A549 (cell line): ENCODE measurements at places on chromosomes 7 and 10.
A peak's percentile ranks its signal among the peaks of the same experiment; 100 is the strongest.

GRCh38 chr10:80070057-80070456 lies 8.4 kb upstream of the TMEM254 start:
- no peak for DNase-seq

DNA sequence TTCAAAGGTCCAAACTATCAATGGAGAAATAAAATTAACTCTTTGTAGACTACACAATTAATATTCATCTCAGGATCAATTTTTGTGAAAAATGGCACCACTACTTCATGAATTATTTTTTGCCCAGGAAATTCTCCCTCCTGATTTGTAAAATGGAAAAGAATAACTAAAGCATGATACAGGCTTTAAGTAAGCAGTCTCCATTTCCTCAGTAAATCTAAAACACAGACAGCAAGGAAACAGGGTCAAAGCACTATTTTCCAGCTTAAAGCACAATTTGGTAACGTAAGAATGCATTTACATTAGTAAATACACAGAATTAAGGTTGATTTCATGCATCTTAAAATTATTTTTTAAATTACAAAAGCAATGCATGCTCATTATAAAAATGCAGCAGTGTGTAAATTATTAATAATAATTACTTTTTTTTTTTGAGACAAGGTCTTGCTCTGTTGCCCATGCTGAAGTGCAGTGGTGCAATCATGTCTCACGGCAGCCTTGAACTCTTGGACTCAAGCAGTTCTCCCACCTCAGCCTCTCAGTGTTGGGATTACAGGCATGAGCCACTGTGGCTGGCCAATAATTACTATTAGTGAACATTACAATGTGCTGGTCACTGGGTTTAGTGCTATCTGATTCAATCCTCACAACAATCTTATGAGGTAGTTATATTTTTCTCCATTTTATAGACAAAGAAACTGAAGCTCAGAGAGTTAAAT lies 26.1 kb upstream of the VCL start:
- no peak for DNase-seq

DNA sequence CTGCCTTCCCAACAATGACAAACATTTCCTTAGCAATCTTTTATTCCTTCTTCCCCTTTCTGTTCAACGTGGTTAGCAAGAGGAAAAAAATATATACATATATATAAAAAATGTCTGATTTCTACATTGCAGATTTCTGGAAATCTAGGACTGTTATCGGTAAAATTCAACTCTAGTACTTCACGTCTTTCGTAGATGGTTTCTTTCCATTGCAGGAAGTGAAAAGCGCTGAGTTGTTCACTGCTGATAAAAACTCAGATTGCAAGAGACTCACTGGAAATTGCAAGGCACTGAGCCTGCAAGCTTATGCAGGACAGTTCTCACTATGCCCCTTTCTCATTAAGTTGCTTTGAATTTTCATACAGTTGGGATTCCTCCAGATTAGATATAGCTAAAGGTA lies 23.9 kb downstream of the KIN start:
- DNase-seq, result no peak

- DNase-seq, result no peak
These were observed 26.8 kb downstream of the GOLGA7B start for GRCh38 chr10:97876402-97876801.

DNA sequence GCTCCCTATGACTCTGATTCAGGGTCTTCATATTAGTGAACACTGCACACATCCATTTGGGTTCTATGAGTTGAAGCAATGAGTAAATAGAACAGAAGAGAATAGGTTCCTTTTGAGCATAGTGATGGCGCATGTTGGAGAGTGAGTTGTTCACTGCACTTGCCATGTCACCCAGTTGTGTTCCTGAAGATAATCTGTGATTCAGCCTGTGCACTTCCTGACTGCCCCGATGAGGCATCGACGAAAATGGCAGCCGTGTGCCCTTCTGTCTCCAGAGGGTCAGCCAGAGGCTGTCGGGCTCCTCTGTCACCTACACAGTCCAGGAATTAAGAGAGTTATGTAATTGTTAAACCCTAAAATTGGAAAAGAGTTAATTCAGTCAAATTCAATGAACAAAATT lies 94.7 kb downstream of the GALNT11 start:
- no peak for DNase-seq

GRCh38 chr10:27688276-27688675 lies 57.3 kb downstream of the MKX start:
- no peak for DNase-seq

DNA sequence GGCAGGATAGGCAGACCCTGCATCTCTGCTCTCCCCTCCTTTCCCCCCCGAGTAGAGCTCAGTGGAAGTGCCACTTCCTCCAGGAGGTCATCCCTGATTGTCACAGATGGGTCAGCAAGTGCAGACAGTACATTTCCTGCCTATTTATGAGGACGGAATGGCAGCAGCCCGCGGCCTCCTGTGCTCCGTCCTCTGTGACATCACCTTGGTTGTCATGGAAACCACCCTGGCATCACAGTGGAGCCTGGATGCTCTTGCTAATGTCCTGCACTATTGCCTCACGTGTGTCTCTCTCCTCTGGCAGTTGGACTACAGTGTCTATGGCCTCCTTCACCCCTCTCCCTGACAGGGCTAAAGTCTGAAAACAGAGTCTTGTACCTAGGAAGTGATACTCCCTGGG lies 148.6 kb downstream of the SH3PXD2A start:
- DNase-seq, result no peak

DNA sequence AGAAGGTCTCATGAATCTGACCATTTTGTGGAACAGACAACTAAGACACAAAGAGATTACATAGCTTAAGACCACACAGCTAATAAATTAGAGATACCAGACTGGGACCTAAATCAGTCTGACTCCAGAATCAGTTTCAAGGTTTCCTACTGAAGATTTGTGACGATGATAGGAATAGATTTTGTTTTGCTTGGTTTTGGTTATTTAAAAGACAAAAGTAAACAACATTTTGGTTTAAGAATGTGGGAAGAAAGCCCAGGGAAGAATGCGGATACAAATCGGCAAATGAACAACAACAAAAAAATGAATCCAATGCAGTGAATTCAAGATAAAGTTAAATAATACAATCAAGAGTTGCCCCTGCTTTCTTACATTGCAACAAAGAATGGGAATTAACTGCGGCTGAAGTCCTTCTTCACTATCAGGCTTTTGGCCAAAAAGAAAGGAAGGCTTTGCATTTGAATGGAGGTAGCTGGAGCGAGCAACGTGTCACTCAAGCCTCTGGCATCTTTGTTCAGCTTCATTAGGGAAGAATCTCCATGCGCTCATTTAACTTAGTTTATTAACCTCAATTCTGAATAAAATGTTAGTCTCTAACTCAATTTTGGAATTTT lies 210.8 kb downstream of the ADAM12 start:
- no peak for DNase-seq

- no peak for DNase-seq
These were observed 2.7 kb downstream of the SKIDA1 start for GRCh38 chr10:21522631-21523406.

DNA sequence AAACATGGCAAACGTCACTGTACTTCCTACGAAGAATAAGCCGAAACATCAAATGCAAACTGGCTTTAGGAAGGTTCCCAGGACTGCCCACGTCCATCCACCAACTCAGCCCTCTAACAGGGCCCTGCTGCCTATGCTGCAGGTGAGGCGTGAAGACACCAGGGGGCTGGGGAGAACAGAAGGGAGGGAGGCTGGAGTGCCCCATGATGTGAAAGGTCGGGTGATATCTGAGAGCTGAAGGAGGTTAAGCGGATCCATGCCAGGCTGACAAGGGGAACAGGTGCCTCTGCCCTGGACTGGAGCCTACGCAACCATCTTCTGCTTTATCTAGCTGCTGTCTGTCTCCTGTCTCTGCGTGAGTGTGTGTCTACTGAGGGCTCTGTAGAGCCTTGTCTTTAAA lies 40.2 kb upstream of the ATP6V0A4 start:
- DNase-seq, result no peak

DNA sequence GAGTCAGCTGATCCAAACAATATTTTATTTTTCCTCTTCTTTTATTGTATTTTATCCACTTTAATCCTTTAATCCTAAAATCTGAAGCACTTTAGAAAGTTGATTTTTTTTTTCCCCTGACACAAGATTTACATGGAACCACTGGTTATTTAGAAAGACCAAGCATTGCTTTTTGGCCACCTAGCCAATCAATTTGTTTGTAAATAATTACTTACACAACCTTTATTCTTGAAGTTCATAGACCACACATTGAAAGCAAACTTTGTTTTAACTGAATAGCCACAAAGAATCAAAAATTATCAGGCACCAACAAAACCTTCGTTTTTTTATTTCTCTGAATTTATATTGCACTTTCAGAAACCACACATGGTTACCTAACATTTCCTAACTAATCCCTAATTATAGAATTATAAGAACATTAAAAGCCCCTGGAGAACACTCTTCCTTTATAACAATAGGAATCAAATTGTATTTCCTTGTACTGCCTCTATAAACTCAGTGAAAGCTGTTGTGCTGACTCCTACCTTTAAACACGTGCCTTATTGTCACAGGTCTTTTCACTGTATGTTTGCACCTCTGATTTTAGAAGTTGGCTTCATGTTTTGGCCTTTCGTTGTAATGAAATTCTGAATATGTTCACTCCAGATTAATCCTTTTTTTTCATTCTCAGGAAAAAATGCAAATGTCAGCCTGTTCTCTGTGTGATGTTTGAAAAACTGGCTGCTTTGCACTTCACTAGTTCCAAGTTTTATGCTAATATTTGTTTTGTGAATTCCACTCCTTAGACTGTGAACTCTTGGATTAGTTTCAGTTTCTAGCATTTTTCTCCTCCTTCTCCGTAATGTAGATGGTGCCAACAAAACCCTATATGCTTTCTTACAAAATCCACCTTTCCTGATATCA lies 1511.9 kb downstream of the REEP3 start:
- DNase-seq, result no peak

GRCh38 chr7:42687211-42688055 lies 224.4 kb downstream of the C7orf25 start:
- no peak for DNase-seq

DNA sequence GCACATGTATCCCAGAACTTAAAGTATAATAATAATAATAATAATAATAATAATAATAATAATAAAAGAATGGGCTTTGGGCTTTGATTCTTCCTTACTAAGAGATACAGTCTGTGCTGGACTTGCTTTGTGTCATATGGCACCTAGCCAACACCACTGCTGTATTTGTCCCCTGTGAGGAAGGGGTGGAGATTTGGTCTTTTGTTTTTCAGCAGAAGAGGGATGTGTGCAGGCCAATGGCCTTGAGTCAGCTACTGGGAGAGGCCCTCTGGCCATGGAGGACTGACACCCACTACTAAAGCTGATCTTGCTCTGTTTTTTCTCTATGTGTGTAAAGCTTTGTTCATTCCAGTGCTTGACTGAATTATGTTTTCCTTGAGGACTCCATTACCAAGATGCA lies 573.0 kb upstream of the PCDH15 start:
- no peak for DNase-seq

DNA sequence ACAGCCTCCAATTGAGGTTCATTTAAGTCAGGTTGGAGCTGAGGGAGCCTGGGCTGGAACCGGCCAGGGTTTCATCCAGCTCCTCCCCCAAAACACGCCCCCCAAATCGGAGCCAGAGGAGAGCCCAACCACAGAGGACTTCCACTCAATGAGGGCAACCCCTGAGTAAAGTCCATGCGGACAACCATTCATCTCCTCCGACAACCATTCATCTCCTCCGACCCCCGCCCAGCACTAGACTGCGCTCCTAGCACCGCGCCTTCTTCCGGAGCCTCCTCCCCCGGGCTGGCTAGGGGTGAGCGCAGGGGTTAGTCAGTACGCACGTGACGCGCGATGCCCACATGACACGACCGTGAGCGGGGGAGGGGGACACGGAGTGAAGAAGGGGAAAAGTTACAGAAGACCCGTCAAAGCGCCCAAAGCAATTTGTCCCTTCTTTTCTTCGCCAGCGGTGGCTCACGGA lies 1.4 kb downstream of the MAGI2 start:
- peak; percentile 82 for DNase-seq

DNA sequence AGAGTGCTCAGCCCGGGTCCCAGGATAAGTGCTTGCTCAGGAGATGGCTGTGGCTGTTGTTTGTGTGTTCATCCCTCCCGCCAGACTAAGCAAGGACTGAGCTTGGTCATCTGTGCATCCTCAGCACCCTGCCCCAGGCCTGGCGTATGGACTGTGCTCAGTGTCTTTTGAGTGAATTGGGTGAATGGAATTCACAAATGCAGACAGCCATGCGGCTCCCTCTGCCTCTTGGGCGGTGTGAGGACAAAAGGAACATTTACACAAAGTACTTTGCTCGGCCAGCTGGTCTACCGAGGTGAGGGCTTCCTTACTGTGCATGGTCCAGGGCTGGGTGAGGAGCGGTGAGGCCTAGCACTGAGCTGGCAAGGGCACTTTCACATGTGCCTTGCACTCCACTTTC lies 120.2 kb downstream of the CDH23 start:
- DNase-seq, result no peak

DNA sequence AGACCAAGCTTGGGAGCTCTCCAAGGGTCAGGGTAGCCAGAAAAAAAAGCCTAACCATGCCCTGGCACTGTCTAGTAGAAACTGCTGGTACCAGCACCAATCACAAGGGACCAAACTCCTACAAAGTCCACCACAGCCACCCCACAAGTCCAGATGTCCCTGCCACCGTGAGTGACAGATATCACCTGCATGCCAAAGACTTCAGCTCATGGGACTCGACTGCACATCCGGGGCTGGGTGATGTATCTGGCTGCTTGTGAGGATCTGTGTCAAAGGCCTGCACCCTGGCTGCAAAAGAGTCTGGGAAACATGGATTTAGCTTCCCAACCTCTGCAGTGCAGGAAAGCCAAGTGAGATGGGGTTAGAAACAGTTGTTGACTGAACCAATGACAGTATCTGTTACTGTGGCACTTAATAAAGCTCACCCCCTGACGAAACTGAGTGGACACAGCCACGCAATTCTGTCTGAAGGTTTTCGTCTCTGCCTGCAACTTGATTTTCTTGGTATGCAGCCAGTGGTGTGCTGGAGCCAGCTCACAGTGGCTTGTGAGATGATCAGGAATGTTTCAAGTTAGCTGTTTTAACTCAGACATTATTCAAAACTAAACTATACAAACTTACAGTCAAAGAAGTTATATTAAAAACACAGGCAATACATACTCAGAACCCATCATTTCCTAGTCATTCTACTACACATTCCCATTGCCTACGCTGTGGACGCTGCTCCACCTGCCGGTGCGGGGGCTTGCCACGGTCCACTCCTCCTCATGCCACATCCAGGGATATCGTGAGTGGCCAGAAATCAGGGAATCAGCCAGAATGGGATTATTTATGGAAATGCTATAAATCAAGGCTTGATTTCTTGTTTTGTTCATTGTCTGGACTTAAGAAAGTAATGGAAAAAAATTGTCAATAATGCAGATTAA lies 9.2 kb downstream of the ZNF488 start:
- DNase-seq, result no peak

DNA sequence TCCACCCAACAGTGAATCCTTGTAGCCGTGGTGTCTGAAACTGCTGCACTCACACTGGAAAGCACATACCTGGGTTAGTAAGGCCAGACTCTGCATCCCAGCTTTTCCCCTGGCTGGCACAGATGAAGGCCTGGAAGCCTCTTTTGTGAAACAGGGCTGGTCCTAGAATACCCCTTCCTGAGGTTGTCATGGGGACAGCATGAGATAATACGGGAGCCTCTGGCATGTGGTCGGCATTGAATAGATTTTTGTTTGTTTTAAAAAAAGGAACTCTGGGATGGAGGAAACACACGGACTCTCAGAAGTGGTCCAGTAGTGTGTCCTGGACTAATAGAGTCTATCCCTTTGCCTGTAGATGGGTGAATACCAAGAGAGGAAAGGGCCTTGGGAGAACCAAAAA lies 129.7 kb downstream of the TMEM178B start:
- DNase-seq, result no peak

GRCh38 chr10:105288026-105288425 lies 646.9 kb downstream of the SORCS3 start:
- no peak for DNase-seq

GRCh38 chr7:133830081-133830480 lies 297.1 kb upstream of the LRGUK start:
- no peak for DNase-seq
